ENCODE measurements at places on chromosomes 2 and 18.

DNA sequence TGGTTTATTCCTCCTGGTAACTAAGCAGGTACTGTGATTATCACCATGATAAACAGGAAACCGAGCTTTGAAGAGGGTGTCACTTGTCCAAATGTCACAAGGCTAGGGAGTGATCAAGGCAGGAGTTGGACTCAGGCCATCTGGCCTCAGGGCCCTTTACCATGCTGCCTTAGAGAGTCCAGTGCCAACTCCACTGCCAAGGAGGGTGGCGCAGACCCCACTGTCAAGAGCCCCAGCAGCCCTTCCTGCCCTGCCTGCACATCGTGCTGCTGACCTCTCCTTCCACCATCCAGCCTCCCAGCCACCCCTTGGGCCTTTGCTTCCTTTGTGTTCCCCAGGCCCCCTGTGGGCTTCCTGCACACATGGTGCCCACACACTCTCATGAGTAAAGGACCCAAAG is 48.3 kb downstream of the TNS1 start:
- DNase-seq: no peak

DNA sequence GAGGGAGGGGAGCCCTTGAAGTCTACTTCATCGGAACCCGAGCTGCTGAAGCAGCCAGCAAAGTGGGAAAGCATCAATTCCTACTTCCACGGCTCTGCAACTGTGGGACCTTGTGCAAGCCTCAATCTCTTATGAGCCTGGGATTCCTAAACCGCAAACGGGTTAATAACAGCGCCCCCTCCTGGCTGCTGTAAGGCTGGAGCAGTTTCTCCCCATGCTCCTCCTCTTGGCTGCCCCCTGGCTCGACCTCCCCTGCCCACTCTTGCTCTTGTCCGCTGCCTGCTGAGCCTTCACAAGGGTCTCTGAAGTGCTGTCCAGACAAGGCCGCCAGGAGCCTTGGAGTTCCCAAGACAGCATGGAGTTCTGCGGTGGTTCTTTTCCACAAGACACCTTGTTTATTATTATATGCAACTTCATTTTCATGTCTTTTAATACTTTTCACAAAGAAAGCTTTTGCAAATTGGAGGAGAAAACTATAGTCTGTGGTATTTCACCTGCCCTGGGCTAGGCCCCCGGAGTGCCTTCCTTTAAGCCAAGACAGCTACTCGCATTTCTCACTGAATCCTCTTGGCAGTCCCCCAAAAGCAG is 157.2 kb downstream of the DDX1 start:
- no peak for DNase-seq

GRCh38 chr2:241052677-241053360 is 49.3 kb downstream of the MTERF4 start:
- DNase-seq: no peak

DNA sequence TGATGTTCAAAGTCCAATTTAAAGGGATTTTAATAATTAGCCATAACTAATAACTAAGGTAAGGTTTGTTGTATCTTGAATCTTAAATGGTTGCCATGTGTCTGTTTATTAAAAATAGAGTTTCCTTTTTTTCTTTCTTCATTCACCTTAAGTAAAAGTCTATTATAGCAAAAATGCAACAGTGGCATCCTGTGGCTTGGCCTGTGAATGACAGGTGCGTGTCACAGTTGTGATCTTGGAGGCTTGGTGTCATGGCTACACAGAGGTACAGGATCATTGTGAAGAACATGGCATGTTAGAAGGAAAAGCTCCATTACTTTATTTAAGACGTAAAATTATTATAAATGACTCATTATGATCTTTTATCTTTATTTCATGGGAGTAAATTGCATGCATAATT is 246.1 kb downstream of the BCL2 start:
- DNase-seq: no peak

DNA sequence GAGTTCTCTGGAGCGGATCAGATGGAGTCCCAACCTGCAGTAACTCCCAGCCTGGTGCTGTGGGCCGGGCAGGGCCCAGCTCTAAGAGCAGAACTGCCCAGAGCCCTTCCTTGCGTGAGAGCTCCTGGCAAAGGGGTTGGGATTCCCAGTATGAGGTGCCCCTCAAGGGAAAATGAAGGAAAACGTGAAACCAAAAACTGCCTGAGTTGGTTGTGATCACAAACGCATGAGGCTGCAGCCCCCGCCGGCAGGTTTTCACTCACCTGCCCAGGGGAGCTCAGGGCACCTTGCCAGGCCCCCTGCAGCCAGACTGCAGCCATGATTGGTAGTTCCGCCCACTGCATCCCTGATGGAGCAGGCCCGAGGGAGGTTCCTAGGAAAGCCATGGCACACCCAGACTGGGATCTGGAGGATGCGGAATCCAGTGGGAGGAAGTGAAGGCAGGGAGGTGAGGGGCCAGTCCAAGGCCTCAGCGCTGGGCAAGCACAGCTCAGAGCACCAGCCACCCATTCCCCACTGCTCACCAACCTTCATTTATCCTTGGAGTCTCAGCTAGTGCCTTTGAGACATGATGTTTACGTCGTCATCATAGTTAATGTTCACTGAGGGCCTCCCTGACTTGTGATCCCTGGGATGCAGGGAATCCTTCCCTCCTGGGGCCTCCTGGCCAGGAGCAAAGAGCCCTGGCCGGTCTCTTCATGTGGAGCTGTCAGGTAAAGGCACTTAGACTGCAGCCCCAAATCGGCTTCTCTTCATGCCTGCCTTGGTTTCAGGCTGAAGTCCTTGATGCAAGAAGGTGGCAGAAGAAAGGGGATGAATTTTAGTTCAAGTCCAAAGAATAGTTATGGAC is 103.2 kb downstream of the INHBB start:
- DNase-seq: no peak

DNA sequence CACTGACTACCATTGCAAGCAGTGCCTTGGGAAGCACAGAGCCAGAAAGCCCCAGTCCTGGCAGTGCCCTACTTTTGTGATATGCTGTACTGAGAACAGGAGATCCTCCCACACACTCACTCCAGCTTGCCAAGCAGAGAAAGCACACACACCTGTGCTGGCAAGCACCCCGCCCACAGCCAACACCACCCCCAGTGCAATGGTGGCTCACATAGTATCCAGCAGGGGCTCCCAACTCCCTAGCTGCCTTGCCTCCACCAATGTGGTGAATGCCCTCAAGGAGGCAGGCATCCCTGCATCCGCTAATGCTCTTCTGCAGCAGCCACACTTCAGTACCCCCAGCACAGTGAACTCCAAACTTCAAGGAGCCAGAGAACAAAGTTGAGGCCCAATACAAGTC is 1655.8 kb downstream of the SUCLG1 start:
- no peak for DNase-seq

GRCh38 chr2:192236136-192236535 is 41.4 kb upstream of the TMEFF2 start:
- no peak for DNase-seq

- DNase-seq: no peak
These were observed 5.4 kb downstream of the AGXT start for GRCh38 chr2:240873805-240874714.

DNA sequence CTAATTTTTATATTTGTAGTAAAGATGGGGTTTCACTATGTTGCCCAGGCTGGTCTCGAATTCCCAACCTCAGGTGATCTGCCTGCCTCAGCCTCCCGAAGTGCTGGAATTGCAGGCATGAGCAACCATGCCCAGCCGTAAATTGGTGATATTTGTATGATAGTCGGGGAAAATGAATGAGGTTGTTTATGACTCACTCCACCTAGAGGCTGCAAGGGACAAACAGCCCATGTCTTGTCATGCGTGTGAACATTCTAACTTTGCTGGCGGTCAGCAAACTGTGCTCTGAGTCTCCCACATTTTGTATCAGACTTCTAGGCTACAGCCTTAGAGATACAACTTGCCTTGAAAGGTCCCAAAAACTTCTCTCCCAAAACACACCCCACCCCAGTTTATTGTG is 133.5 kb upstream of the DTNA start:
- no peak for DNase-seq

- no peak for DNase-seq
These were observed 98.2 kb upstream of the SLC8A1 start for GRCh38 chr2:40550085-40550484.

GRCh38 chr18:76252880-76253279 is 242.2 kb downstream of the ZNF516 start:
- DNase-seq: no peak

DNA sequence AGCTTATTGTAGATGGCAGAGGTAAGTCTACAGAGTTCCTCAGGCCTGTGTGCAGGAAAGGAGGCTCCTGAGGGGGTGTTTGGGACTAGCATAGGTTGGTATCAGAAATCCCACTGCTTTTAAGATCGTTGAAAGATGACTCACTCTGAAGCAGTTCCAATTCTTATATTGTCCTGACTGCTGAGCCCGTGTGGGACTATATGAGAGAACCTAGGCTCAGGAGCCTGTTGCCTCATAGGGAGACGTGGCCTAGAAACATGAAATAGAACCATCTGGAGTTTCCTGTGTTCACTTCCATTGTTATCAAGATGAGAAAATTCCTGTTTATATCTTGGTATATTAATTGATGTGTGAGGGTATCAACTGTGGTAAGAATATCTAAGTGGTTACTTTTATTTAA is 5.7 kb downstream of the CCT7 start:
- no peak for DNase-seq

DNA sequence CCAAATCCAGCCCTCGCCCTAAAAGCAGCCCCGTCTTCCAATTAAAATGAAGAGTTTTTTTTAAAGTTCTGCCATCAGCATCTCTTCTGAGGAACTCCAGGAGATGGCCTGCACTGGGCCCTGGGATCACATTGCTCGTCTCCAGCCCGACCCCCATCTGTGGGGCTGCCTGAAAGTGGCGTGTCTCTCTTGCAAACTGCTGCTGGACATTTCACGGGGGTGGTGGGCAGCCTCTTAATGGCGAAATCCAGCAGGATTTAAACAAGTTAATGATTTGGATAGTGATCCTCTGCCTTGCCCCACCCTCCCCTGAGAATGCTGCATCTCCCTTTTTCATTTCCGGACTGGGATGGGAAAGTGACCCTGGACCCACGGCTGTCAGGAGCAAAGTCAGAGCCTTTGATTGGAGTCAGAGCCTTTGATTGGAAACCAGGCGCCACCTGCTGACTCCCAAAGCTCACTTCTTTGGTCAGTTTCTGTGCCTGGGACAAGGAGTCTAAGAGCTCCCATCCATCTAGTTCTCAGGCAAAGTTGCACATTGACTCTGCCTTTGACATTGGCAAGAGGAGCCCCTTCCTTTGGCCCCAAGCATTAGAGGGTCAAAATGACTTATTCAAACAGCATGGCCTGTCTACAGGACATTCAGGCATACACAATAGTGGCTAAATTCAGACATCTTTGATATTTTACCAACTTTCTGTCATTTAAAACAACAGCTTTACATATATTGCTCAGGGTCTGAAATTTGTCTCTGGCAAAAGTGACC is 155.2 kb downstream of the SH3BP4 start:
- no peak for DNase-seq

DNA sequence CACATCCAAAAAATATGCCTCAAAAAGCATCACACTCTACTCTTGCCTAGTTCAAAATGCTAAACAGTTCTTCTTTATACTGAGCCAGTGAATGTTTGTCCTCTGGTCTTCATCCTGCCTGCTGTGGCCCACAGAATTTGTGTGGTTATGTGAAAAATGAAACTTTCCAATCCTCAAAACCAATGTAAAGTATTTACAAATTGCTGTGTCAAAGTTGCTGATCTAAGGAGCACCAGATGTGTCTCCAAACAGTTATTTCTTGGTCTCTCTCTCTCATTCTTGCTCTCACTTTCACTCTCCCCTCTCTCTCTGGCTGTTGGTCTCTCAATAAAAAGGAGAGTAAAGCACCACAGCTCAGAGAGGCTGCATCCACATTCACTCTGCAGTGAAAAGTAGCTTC is 23.0 kb downstream of the EPHA4 start:
- no peak for DNase-seq

DNA sequence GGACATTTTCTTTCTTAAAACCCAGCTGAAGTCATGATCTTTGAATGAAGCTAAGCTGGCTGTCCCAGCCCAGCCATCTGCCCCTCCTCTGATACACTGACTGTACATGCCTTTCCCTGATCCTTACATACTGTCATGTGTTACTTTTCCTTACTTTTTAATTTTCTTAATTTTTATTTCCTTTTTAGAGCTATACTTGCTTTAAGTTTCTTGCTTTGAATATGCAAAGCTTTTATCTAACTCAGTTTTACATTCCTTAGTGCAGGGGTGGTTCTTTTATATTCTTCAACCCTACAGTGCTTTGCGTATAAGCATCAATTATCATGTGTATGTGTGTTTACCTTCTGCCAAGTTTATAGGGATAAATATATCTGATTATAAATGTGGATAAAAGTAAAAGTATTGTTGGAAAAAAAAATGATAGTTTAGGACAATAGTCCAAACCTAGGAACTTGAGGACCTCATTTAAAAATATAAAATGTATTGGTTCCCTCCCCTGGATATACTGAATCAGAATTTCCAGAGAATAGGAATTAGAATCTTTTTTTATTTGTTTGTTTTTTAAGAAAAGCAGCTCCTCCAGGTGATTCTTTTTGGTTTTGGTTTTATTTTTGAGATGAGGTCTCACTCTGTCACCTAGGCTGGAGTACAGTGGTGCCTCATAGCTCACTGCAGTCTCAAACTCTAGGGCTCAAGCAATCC is 17.8 kb downstream of the DDX1 start:
- DNase-seq: no peak

- DNase-seq: no peak
These were observed 234.3 kb downstream of the OSR1 start for GRCh38 chr2:19124135-19124534.

DNA sequence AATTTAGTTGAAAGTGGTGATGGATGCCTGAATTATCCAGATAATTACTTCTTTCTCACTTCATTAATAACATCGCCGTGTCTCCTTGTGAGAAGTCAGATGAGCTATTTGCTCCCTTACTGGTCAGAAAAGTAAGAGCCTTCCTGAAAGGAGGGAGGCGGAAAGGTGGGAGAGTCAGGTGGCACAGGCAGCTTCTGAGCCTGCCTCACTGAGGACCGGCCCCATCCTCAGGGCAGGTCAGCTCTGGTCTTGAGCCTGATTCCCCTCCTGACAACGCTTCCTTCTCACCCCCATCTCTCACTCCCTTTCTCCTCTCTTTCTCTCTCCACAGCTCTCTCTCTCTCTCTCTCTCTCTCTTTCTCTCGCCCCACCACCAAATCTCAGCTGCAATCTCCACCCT is 10.1 kb upstream of the APOB start:
- no peak for DNase-seq

- no peak for DNase-seq
These were observed 243.0 kb downstream of the HNMT start for GRCh38 chr2:138207074-138207930.

DNA sequence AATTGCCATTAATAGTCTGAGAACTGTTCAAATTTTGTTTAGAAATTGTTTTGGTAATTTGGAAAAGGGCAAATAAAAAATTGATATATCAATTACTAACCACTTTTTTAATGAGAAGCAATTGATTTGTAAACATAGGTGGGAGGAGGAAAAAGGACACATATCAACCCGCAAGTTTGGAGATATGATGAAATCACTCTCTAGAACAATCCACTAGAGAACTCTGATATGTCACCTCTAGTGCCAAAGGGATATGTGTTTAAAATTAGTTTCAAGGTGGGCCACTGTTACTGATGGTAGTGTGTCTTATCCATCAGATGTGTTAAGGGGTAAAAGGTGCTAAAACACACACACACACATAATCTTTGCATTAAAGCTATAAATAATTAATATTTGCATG is 16.6 kb downstream of the IFIH1 start:
- DNase-seq: no peak

All from activated CD8-positive, alpha-beta memory T cell treated with anti-CD3 and anti-CD28 coated beads, Interleukin-2, amount 50 U/mL, for 4 hours (primary cell).